ENCODE measurements at places on chromosomes 16 and 17.

GRCh38 chr17:57835333-57835900 is 14.4 kb downstream of the MRPS23 start:
- DNase-seq: no peak

- no peak for DNase-seq
Measured at GRCh38 chr17:79952265-79952877, 83.3 kb downstream of the TBC1D16 start.

GRCh38 chr17:74253036-74253435 is 21.0 kb upstream of the DNAI2 start:
- no peak for DNase-seq

- DNase-seq: no peak
Measured at GRCh38 chr17:42247734-42248133, 28.5 kb downstream of the STAT5B start.

GRCh38 chr17:40854175-40854814 is 12.7 kb downstream of the KRT12 start:
- DNase-seq: no peak
